ENCODE measurements at places on chromosomes 7 and 10. TPM values are rescaled to one million over a fixed set of nuclear protein-coding genes. Genes with fewer than 3 reads are reported as not detected.

PLPP4 gene
- total RNA-seq, result 13.8 TPM

MEIG1 gene
- not detected for total RNA-seq

DNA sequence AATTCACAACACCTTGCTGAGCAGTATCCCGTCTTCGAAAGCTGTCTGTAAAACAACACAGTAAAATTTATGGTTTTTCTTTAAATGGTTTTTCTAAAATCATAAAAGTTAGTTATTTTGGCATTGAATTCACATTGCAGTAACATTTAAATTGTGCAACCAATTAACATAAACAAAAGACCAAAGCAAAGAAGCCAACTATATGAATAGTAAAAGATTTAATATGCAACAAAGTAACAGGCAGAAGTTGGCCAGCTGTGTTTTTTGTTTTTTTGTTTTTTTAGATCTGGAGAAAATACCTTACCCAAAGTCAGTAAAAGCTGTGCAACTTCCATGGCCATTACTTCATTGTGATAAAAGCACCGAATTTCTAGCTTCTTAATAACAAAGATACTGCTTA lies 11.3 kb downstream of the SRI start:
- no peaks in the 10 kb centered on the region for H3K4me1 ChIP-seq
- no peaks in the 10 kb centered on the region for H3K27me3 ChIP-seq
- H3K36me3 ChIP-seq, result peaks cover 68% of the 10 kb centered on the region
- H3K27ac ChIP-seq, result no peak overlapping the region
- no peak overlapping the region for H3K4me3 ChIP-seq

CYP2C18 gene
- total RNA-seq, result not detected

DNA sequence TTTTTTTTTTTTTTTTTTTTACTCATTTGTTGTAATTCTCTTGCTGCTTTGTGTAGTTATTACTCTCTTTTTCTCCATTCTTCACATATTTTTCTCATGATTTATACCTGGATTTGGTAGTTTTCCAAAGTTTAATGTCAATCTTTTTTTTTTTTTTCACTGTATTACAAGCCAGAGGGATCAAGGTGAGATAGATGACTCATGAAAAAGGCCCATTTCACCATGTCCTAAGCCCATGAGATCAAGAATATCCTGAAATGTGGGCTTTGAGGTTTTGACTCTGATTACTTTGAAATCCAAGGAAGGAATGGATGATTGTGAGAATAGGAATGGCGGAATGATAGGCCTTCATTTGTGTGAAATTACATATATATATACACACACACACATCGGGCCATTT lies 31.1 kb downstream of the TAX1BP1 start:
- H3K36me3 ChIP-seq, result peaks cover 31% of the 10 kb centered on the region
- DNase-seq, result no peak
- H3K27ac ChIP-seq, result no peak overlapping the region
- H3K4me3 ChIP-seq, result no peak overlapping the region
- peaks cover 15% of the 10 kb centered on the region for H3K4me1 ChIP-seq
- no peaks in the 10 kb centered on the region for H3K27me3 ChIP-seq

SPAM1 gene
- total RNA-seq, result not detected

- H3K36me3 ChIP-seq, result no peaks in the 10 kb centered on the region
- H3K4me3 ChIP-seq, result peak overlapping the region; percentile 59
These were observed 23.5 kb upstream of the ANLN start for GRCh38 chr7:36366005-36366717.

SPDYE2 gene
- total RNA-seq, result not detected

DNA sequence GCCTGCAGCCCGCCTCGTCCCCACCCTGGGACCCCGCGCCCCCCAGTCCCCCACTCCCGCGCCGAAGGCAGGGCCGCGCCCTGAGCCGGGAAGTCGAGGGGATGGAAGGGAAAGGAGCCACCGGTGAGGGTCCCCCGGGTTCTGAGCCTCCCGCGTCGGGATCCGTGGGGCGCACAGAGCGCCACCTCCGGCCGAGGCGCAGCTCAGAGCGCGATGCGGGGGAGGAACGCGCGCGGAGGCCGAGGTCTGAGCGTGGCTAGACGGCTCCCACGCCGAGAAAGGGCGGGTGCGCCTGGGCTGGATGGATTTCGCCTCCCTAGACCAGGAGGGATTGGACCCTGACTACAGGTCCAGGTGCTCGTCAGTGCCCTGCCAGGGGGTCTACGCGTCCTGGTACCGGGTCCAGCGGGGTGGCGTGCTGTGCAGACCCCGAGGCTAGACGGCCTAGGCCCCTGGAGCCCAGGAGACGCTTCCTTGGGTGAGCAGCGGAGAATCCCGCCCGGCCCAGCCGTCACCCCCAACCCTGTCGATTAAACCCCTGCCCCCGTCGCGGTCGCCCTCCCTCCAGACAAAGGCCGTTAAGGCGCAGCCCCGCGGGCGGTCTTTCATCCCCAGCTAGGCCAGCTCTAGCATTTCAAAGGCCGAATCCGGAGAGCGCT lies 986 bp upstream of the PDGFA start:
- no peak overlapping the region for H3K4me3 ChIP-seq
- H3K4me1 ChIP-seq, result peaks cover 40% of the 10 kb centered on the region
- peaks cover 2% of the 10 kb centered on the region for H3K36me3 ChIP-seq
- DNase-seq, result no peak

DNA sequence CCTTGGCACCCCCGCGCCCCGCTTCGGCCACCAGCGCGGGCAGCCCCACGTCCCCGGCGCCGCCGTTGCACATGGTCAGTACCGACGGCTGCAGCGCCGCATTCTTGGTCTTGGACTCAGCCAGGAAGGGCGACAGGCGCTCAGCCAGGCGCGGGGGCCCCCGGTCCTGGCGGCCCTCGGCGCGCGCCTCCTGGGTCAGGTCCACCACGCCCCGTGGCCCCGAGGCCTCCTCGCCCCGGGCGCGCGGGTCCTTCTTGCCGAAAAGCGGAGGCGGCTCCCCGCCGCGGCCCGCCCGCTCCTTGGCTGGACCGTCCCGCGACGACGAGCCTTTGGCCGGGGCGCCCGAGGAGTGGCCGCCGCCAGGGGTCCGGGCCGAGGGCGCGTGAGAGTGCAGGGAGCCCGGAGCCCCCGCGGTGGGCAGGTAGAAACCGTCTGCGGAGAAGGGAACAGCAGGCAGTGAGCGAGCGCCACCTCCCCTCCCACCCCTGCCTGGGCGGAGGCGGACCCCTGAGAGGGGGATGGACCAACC lies 34.7 kb downstream of the TNRC18 start:
- peaks cover 42% of the 10 kb centered on the region for H3K36me3 ChIP-seq
- H3K27me3 ChIP-seq, result no peaks in the 10 kb centered on the region

GRCh38 chr10:124573726-124574455 lies 112.3 kb downstream of the LHPP start:
- H3K4me1 ChIP-seq, result no peaks in the 10 kb centered on the region
- DNase-seq, result no peak
- no peaks in the 10 kb centered on the region for H3K36me3 ChIP-seq
- H3K27me3 ChIP-seq, result 0 out of 2 replicates have a peak, but pooled peaks cover 4% of the 10 kb centered on the region
- H3K27ac ChIP-seq, result no peak overlapping the region

MSS51 gene
- 0.71 TPM for total RNA-seq

DNA sequence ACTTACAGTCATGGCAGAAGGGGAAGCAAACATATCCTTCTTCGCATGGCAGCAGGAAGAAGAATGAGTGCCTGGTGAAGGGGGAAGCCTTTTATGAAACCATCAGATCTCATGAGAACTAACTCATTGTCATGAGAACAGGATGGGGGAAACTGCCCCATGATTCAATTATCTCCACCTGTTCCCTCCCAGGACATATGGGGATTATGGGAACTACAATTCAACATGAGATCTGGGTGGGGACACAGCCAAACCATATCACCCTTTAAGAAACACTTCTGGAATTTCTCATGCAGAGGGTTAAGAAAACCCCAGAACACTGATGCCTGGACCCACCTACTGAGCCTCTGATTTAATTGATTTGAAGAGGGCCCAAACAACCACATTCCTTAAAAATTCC lies 63.3 kb upstream of the DNAJB12 start:
- H3K27me3 ChIP-seq, result no peaks in the 10 kb centered on the region
- H3K27ac ChIP-seq, result no peak overlapping the region
- H3K4me3 ChIP-seq, result no peak overlapping the region
- no peak for DNase-seq
- peaks cover 19% of the 10 kb centered on the region for H3K36me3 ChIP-seq
- no peaks in the 10 kb centered on the region for H3K4me1 ChIP-seq

DNA sequence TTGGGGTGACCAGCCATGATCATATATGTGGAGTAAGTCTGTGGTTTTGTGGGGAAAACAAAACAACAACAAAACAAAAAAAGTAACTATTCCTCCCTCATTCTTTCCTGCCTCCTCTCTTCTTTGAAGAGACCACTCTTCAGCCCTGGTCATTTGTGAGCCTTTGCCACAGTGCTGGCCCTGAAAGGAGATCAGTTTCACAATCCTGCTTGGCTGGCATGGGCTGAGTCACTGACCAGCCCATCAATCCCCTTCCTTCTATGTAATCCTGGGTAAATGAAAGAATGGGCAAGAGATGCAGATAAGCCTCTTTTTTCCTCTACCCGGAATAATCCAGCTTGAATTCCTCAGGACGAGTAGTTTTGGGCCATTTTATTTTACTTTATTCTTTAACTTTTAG lies 13.6 kb downstream of the CSTF2T start:
- H3K36me3 ChIP-seq, result no peaks in the 10 kb centered on the region
- no peak for DNase-seq
- no peaks in the 10 kb centered on the region for H3K4me1 ChIP-seq
- H3K27ac ChIP-seq, result no peak overlapping the region
- no peaks in the 10 kb centered on the region for H3K27me3 ChIP-seq

- H3K36me3 ChIP-seq, result no peaks in the 10 kb centered on the region
- DNase-seq, result no peak
- no peak overlapping the region for H3K27ac ChIP-seq
- no peak overlapping the region for H3K4me3 ChIP-seq
- peaks cover 6% of the 10 kb centered on the region for H3K27me3 ChIP-seq
These were observed 36.0 kb upstream of the GLI3 start for GRCh38 chr7:42272793-42273665.

- H3K27ac ChIP-seq, result no peak overlapping the region
- no peaks in the 10 kb centered on the region for H3K4me1 ChIP-seq
- DNase-seq, result no peak
- no peak overlapping the region for H3K4me3 ChIP-seq
- no peaks in the 10 kb centered on the region for H3K36me3 ChIP-seq
These were observed 89.5 kb downstream of the THSD7A start for GRCh38 chr7:11742496-11742895.

GRCh38 chr10:119341459-119342301 lies 134.3 kb downstream of the GRK5 start:
- H3K4me3 ChIP-seq, result no peak overlapping the region
- no peak overlapping the region for H3K27ac ChIP-seq
- peak; percentile 69 for DNase-seq
- H3K4me1 ChIP-seq, result peaks cover 17% of the 10 kb centered on the region

HTRA1 gene
- 8.4 TPM for total RNA-seq

DNA sequence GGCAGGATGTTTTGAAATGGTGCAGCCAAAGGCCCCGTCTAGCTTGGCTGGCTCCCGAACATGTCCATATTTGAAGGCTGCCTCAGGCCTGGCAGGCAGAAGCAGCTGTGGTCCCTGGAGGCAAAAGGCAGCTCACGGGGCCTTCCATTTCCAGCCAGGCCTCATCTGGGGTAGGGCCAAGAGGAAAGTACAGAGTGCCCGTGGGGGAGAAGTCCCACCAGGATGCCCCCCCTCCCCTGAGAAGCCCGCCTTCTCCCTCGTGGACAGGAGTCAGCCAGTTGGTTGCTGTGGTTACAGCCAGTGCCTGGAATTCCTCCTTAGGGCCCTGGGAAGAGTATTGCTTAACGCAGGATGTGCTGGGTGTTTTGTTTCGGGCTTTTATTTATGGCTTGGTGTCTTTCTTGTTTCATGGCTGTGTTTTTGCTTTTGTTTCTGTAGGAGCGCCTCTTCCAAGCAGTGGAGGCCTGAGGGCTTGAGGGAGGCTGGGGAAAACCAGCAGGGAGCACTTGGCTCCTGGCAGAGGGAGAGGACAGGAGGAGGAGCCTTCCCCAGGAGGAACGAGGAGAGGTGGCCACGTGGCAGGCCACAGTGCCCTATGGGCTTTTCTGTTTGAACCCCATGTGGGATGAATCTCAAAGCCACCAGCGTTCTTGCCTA lies 45.4 kb downstream of the CHST3 start:
- peaks cover 9% of the 10 kb centered on the region for H3K4me1 ChIP-seq
- H3K4me3 ChIP-seq, result no peak overlapping the region
- H3K36me3 ChIP-seq, result peaks cover 50% of the 10 kb centered on the region
- no peaks in the 10 kb centered on the region for H3K27me3 ChIP-seq
- H3K27ac ChIP-seq, result peak overlapping the region; percentile 35
- DNase-seq, result peak; percentile 53

Data from SJSA1 (cell line).